ENCODE measurements at places on chromosomes 4 and X.

DNA sequence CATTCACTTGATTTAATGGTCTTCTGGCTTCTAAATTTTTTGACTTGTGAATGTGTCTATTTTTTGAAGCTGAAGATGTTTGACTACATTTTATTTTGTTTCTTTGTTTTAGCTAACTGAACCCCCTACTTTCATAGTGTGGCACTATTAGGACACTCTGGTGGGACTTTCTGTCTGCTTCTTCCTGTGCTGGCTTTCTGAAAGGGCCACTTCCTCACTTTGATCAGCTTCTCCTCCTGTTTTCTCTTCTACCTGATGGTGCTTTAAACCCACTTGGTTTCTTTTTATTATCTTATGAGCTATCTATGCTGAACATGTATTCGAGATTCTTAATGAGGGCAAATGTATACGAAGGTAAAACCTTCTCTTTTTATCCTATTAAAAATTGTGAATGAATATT lies 186.1 kb upstream of the CASK start:
- no peak for DNase-seq

DNA sequence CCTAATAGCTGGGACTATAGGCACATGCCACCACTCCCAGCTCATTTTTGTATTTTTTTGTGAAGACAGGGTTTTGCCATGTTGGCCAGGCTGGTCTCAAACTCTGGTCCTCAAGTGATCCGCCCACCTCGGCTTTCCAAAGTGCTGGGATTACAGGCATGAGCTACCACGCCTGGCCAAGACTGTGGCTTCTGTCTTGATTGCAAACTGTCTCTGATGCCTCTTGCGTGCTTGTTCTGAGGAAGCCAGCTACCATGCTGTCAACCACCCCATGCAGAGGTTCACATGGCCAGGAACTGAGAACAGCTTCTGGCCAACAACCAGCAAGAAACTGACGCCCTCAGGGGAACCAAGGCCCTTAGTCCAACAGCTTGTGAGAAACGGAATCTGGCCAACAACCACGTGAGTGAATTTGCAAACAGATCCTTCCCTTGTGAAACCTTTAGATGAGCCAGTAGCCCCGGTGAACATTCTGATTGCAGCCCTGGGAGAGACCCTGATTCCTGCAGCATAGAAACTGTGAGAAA lies 71.2 kb downstream of the SUPT20HL2 start:
- no peak for DNase-seq

GRCh38 chr4:1752284-1753041 lies 31.1 kb downstream of the TACC3 start:
- DNase-seq: no peak

GRCh38 chrX:44953734-44954502 lies 80.9 kb downstream of the KDM6A start:
- DNase-seq: no peak

GRCh38 chrX:41721590-41721989 lies 2.4 kb upstream of the GPR82 start:
- DNase-seq: no peak
